HuH-7.5 (cell line): ENCODE measurements at places on chromosomes 1 and 21.

DNA sequence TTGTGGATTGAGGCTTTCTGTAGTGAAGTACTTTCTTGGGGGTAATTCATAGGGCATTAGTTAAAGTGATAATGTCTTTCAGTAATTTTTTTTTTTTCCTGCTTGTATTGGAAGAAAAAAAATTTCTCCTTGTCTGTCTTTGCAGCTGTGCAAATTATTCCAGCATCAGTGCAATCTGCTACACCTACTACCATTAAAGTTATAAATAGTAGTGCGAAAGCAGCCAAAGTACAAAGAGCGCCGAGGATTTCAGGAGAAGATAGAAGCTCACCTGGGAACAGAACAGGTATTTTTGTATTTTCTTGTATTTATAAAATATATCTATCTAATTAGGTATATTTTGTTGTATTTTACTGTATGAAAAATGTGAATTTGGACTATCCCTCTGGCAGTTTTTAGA lies 29.3 kb downstream of the GABPA start:
- DNase-seq, result no peak

GRCh38 chr1:242828199-242828598 lies 303.7 kb upstream of the PLD5 start:
- no peak for DNase-seq

GRCh38 chr21:21969211-21969610 lies 971.0 kb downstream of the NCAM2 start:
- no peak for DNase-seq

DNA sequence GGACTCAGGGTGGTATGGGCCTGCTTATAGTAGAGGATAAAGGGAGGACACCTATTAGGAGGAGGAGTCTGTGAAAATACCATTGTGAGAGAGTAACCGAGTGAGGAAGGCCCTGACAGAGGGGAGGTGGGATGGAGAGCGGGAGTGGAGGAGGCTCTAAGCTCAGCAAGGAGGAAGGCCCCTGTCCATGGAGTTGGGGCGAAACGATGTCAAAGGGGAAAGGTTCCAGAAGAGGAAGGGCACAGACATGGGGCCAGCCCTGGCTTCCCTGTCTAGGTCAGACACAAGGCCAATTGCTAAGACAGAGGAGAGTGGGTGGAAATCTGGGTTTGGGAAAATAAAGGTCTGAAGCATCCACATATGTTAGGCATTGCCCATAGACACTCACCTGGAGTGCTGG lies 44.2 kb downstream of the ELK4 start:
- no peak for DNase-seq

GRCh38 chr1:37434292-37435225 lies 39.8 kb upstream of the ZC3H12A start:
- DNase-seq, result peak; percentile 69

- DNase-seq, result no peak
Observed at GRCh38 chr1:163410073-163410999, 88.6 kb downstream of the NUF2 start.

DNA sequence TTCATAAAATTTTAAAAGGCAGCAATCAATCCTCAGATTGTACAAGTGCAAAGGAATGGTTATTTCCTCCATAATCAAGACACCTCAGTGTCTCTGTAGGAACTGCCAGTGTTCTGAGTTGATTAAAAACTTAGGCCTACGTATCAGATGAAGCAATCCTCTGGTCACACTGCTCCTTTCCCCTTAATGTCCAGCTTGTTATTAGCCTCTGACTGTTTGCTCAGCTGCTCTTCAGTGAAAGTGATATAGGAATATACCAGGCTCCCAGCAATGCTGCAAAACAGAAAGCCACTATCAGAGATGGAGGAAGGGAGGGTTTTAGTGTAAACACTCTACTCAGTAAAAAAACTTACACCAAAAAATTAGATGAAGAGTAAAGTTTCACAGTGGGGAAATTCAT lies 49.8 kb downstream of the SLC35D1 start:
- DNase-seq, result no peak

- no peak for DNase-seq
Observed at GRCh38 chr1:6351480-6352137, 42.0 kb downstream of the ACOT7 start.

DNA sequence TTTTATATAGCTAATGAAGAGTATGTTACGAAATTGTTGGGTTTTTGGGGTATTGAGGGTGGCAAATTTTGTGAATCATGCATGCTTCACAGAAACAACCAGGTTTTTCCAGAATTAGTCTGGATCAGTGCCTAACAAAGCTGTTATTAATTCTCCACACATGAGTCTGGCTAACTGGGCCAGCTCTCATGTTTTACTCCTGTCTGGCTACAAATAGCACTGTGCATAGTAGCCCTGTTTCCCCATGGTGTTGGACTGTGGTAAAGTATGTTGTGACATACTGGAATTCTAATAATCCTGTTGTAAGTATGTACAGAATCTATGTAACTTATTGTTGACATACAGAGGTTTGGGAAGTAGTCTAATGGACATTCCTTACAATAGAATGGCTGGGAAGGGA lies 35.8 kb downstream of the S100B start:
- DNase-seq, result no peak
